ENCODE measurements at places on chromosomes 13 and 19. TPM values are rescaled to one million over a fixed set of nuclear protein-coding genes. Genes with fewer than 3 reads are reported as not detected.

CLDN10 gene
- 0.14 TPM for polyA plus RNA-seq

DNA sequence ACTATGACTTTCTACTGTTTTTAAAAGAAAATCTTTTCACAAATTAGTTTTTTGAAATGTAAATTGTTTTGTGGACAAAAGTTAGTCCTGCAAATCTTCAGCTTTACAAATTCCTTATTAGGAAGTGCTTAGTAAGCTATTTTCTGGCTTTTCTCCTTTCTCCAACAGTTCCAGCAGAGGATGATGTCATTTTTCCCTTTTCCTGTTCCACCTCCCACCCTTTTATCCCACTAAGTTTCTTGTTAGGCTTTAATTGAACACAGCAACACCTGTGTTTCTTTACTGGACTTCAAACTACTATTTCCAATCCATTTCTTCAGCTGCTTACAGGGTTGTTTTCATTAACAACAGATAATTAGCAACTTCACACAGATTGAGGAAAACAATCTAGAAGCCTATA is 389.2 kb downstream of the NDFIP2 start:
- no peak for DNase-seq

DNA sequence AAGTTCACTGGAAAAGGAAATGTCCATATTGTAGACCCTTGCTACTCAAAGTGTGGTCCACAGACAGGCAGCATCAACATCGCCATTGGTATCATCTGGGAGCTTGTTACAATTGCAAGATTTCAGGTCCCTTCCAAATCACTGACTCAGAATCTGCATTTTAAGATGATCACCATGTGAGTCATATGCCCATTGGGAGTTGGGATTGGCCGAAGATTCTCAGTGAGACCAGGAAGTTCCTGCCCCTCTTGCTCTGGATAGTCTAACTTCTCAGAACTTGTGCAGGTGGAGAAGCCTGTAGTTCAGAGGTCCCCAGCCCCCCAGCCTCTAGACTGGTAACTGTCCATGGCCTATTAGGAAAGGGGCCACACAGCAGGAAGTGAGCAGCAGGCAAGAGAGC is 48.9 kb upstream of the URAD start:
- DNase-seq, result no peak

GRCh38 chr19:35342430-35342829 is 5.3 kb upstream of the FFAR1 start:
- no peak for DNase-seq

- no peak for DNase-seq
These were observed 8.4 kb upstream of the COG3 start for GRCh38 chr13:45456196-45456972.

DNA sequence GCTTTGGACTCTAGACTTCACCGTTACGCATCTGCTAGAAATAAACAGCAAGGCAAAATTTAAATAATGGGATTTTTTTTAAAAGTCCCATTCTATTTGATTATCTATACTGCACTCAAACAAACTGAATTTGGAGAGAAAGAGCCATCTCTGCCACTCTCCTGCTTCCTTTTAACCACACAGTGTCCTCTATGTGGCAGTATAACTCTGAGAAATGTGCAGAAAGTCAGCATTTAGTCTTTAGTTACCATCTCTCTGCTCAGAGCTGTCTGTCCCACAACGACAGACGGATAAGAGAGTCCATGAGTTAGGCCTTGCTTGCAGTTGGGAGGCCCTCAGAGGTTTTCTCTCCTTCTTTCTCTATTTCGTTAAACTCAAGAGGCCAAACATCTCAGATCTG is 21.2 kb downstream of the CCNA1 start:
- no peak for DNase-seq

ZNF90 gene
- polyA plus RNA-seq, result 0.27 TPM

GRCh38 chr13:112451512-112452379 is 75.6 kb downstream of the SPACA7 start:
- peak; percentile 32 for DNase-seq

DNA sequence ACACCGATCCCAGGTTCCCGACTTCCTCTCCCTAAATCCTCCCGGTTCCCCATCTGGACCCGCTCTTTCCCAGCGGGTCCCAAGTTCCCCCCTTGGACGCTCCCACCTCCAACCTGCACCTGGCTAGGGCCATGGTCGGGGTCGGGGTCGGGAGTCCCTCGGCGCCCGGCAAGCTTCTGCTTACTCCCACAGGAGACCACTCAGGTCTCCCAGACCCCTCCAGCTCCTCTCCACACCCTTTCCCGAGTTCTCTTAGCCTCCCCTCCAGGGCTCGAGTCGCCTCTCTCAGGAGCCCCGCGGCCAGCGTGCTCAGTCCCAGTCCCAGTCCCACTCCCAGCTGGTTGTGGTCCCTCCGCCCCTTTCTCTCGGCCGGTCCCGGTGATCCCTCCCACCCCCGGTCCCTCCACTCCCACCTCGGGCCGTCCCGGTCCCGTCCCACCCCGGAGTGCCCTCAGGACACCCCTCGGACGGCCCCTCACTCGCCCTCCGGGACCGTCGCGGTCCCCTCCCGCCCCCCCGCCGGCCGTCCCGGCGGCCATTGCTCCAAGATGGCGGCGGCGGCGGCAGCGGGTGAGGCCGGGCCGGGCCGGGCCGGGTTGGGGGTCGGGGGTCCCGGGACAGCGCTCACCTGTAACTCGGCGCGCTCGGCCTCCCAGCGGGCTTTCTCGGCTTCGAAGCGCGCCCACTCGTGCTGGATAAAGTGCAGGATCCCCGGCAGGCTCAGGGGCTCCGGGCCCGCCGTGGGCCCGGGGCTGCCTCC is at the start of gene FKRP:
Gene FKRP (plus strand): TSS at position 537 of the 760 bp plus-strand sequence. CDS start 9,394 bp downstream, outside the sequence.
- no peak for DNase-seq
